Kidney (tissue), 22 donors: ENCODE measurements at places on chromosomes 3 and 15. TPM values are rescaled to one million over a fixed set of nuclear protein-coding genes. Genes with fewer than 3 reads are reported as not detected.
A peak's percentile ranks its signal among the peaks of the same experiment; 100 is the strongest.

- peak; percentile 79 for DNase-seq
Observed at GRCh38 chr15:40906991-40907802, 12.9 kb downstream of the VPS18 start.

The HESX1 gene
- 2.1 TPM for polyA plus RNA-seq

The MASP1 gene
- polyA plus RNA-seq = 2.8 TPM

DNA sequence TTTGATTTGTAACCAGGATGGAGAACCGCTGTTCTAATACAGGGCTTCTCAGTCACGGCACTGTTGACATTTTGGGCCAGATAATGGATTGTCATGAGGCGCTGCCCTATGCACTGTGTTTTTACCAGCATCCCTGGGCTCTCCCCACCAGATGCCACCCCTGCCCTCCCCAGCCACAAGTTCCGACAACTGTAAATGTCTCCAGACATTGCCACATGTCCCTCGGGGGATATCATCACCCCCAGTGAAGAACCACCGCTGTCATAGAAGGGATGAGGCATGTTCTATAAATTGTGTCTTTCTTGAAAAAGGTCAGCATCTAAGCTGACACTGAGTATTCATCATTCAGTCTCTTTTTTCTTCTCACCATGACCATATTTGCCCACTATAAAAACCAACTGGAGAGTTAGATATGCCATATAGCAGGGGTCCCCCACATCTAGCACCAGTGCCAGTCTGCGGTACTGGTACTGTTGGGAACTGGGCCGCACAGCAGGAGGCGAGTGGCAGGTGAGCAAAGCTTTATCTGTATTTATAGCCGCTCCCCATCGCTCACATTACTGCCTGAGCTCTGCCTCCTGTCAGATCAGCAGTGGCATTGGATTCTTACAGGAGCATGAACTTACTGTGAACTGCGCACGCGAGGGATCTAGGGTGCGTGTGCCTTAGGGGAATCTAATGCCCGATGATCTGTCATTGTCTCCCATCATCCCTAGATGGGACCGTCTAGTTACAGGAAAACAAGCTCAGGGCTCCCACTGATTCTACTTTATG, 260.5 kb upstream of the ST8SIA2 start:
- no peak for DNase-seq

- DNase-seq = no peak
Observed at GRCh38 chr15:23072633-23073032, 33.3 kb upstream of the TUBGCP5 start.
